ENCODE measurements at places on chromosomes 2 and 18. TPM values are rescaled to one million over a fixed set of nuclear protein-coding genes. Genes with fewer than 3 reads are reported as not detected.

STPG4 gene
- total RNA-seq: not detected

GRCh38 chr18:26307161-26307773 lies 81.0 kb downstream of the TAF4B start:
- no peak for DNase-seq

DNA sequence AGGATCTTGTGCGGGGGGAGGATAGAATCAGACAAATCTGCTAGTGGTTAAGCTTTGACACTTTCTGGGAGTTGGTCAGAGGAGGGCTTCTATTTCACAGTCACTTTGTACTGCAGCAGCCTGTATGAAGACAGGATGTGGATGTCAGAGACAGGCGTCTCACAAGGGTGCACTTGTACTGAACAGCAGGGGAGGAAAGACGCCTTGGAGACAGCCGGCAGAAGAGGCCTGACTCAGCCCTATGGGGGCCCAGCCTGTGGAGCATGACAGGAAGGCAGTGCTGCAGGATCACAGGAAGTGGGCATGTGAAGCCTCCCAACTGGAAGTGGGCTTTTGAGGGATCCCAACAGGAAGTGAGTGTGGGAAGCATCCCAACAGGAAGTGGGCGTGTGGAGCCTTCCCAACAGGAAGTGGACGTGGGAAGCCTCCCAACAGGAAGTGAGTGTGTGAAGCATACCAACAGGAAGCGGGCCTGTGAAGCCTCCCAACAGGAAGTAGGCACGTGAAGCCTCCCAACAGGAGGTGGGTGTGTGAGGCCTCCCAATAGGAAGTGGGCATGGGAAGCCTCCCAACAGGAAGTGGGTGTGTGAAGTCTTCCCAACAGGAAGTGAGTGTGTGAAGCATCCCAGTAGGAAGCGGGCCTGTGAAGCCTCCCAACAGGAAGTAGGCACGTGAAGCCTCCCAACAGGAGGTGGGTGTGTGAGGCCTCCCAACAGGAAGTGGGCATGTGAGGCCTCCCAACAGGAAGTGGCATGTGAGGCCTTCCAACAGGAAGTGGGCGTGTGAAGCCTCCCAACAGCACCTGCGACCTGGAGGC lies 212.3 kb downstream of the SNTG2 start:
- DNase-seq: no peak

GRCh38 chr2:173048897-173049661 lies 26.6 kb upstream of the MAP3K20 start:
- DNase-seq: no peak

GRCh38 chr2:225282858-225283710 lies 116.4 kb upstream of the NYAP2 start:
- DNase-seq: no peak

FAP gene
- total RNA-seq: 6.5 TPM

DNA sequence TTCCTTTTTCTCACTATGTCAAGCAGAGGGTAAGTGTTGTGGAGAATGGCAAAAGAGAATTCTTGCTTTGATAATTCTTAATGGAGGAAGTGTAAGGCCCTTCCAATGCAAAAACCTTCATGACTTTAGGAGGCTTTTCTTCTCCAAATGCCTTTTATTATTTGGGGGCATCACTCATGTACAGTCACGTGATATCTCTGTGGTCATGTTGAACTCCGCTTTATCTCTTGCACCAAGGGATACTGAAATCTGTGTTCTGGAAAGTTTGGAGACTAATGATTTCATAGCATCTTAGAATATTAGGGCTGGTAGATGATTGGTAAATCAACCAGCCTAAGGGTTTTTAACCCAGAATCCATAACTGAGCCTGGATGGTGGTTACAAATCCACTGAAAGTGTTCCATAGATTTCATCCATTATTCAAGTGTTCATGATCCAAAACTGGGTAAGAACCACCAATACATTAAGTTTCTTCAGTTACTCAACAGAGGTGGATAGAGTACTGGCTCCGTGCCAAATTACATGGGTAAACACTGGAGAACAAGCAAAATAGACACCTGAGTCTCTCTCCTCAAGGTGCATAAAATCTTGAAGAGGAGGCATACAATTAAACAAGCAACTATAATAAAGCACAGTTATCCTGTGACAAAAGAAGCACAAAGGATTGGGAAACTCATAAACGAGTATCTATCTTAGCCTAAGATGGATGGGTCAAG lies 169.6 kb upstream of the EPHA4 start:
- DNase-seq: no peak

TSHZ1 gene
- total RNA-seq: 13.4 TPM

DNA sequence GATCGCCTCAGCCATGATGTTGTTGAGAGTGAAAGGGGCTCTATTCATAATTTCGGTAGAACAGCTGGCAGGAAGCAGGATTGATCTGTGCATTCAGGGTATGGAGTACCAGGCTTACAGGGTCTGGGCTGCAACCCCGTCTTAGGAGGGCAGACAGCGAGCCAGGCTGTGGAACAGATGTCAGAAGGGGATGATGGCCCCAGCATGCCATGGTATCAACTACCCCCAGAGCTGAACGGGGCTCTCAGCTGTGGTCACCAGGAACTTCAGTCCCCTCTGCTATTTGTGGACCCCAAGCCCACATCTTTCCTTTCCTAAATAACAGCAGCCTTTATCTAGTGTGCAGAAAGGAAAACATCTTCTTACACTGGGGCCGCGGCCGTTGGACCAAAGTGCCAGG lies 422.2 kb upstream of the SALL3 start:
- no peak for DNase-seq

GRCh38 chr18:31413137-31413536 lies 34.4 kb upstream of the DSG3 start:
- DNase-seq: no peak

- no peak for DNase-seq
Observed at GRCh38 chr2:71472019-71472418, 18.7 kb downstream of the DYSF start.

DNA sequence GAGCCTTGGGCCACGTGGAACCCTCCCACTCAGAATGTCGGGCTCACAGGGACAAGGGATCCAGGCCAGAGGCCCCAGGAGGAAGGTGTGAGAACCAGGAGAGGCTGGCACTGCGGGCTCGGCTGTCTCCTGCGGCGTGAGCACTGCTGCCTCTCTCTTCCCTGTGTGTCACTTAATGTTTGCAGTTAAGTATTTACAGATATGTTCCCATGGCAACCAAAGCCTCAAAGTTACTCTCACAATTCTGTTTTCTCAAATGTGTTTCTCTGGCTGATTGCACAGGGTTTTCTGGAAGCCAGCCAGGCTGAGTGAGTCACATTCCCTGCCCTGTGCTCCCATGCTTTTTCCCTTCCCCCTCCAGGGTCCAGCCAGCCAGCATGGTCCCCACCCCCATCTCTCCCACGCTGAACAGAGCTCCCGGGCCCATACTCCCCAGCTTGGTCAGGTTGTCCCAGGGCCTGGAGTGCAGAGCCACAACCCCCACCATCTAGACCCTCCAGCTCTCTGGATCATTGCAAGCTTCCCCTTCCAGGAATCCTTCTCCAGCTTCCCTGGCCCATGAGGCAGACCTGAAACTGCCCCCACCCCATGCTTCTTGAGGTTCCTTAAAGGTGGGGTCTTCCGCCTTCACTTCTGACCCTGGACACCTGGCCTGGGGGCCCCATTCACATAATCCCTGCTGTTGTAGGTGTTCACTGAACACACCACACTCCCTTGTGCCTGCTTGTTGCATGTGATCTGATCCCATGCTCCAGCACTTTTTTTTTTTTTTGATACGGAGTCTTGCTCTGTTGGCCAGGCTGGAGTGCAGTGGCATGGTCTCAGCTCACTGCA lies 265.9 kb downstream of the CELF4 start:
- peak; percentile 3 for DNase-seq

RELCH gene
- 32.8 TPM for total RNA-seq

- DNase-seq: no peak
Observed at GRCh38 chr2:157182834-157183396, 74.6 kb upstream of the GALNT5 start.

DNA sequence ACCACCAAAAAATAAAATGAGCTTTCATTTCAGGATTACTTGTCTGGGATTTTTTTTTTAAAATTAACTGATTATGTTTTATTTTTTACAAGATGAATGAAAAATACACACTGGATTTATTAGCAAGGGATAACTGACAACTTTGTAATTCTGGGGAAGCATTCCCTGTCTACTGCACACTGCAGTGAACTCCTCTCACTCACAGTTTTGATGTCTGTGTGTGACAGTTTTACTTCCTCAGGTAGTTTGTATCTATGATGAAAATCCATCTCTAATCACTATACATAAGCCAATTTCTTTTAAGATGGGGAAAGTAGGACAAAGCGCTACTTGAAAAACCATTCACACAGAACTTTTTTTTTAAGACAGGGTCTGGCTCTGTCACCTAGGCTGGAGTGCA lies 94.5 kb downstream of the COBLL1 start:
- DNase-seq: no peak

DNA sequence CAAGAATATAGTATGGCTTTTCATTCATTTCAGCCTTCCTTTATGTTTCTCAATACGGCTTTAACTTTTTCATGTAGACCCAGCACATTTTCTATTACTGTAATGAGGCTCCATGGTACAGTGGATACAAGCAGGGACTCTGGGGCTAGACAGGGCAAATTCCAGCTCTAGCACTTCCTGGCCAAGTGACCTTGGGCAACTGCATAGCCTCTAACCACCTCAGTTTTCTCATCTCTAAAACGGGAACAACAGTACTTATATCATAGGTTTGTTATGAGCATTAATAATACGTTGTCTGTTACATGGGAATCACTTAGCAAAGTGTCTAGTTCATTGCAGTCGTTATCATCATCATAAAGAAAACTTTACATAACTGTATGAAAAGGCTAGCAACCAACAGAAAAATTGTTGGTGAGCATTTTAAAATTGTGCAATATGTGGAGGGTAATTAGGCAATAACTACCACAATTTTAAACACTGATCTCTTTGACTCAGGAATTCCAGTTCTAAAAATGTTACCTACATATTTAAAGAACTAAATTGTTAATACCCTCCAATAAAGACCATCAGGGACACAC lies 13.7 kb upstream of the RMDN2 start:
- no peak for DNase-seq

GAREM1 gene
- total RNA-seq: 10.8 TPM

BOLL gene
- not detected for total RNA-seq

DNA sequence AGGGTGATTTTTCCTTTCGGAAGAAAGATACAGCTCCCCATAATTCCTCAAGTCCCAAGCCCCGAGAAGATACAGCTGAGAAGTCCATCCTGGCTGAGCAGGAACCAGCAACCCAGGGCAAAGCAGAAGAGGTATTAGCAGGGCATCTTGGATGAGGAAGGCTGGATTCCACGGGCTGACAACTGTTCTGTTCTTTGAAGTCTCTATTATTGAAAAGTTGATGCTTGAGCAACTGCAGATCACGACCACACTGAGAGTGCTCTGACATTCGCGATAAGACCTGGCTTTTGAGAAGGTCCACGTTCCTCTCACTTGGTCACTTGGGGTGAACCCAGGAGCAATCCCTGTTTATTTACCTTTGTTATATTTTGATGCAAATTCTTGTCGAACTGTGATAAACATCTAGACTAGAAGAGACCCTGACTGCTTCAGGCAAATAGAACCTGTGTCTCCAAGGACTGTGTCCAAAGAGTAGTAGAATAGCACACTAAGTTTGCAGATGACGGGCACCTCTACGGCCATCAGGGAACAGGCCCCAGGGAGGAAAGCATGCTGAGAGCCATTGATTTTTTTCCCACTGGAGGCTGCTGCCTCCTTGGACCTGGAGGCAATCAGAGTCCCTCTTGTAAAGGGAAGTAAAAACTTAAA lies 133.1 kb downstream of the ARL4C start:
- DNase-seq: no peak

- no peak for DNase-seq
Observed at GRCh38 chr2:55120634-55121359, 70.5 kb upstream of the RTN4 start.

Measured in esophagus squamous epithelium (tissue), 5 donors.